ENCODE measurements at places on chromosomes 11 and 22.

- no peak overlapping the region for H3K4me3 ChIP-seq
- no peak for DNase-seq
- peaks cover 7% of the 10 kb centered on the region for H3K36me3 ChIP-seq
- peak overlapping the region; percentile 69 for H3K27ac ChIP-seq
- peaks cover 23% of the 10 kb centered on the region for H3K4me1 ChIP-seq
- no peaks in the 10 kb centered on the region for H3K27me3 ChIP-seq
Observed at GRCh38 chr11:57798905-57799559, 37.4 kb downstream of the CTNND1 start.

DNA sequence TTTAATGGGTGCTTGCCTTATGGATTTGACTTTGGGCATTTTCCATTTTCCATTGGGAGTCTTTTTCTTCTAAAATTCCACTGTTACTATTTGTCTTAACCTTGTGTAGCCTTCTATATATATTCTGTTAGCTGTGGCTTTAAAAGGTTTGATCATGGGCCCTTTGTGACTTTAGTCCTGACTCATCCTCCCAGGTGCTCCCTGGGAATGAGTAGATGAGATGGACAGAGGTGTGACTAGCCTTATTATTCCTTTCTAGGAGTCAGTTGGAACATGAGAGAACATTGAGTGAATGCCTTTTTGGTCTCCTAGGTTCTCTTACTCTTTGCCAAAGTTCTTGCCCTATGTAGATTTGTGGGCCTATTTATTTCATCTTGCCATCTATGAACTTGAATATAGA lies 39.0 kb downstream of the DDX10 start:
- H3K36me3 ChIP-seq = peaks cover 63% of the 10 kb centered on the region
- H3K4me1 ChIP-seq = peaks cover 2% of the 10 kb centered on the region
- H3K4me3 ChIP-seq = no peak overlapping the region
- no peak overlapping the region for H3K27ac ChIP-seq

DNA sequence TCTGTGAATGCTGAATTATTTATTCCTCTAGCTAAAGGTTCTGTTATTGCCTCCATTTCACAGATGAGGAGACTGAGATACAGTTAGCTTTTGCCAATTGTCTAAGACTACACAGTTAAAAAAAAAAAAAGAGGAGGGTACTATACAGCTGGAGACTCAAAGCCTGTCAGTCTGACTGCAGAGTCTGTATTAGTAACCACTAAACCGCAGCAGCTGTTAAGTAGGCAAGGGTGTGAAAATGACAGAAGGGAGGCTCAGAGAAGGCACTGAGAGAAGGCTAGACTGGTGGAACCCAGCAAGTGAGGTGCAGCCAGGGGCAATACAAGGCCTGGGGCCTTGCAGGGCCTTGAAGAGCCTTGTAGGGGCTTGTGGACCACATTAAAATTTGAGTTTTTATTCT lies 181.2 kb downstream of the CSNK2A3 start:
- DNase-seq = peak; percentile 62
- H3K4me3 ChIP-seq = no peak overlapping the region
- no peaks in the 10 kb centered on the region for H3K27me3 ChIP-seq
- H3K4me1 ChIP-seq = peaks cover 18% of the 10 kb centered on the region
- no peaks in the 10 kb centered on the region for H3K36me3 ChIP-seq

GRCh38 chr11:22512457-22512856 lies 113.2 kb downstream of the FANCF start:
- H3K36me3 ChIP-seq = no peaks in the 10 kb centered on the region
- H3K4me3 ChIP-seq = no peak overlapping the region
- DNase-seq = no peak
- H3K27me3 ChIP-seq = peaks cover 15% of the 10 kb centered on the region

- H3K36me3 ChIP-seq = peaks cover 60% of the 10 kb centered on the region
- H3K27me3 ChIP-seq = no peaks in the 10 kb centered on the region
- H3K4me3 ChIP-seq = no peak overlapping the region
- H3K27ac ChIP-seq = peak overlapping the region; percentile 41
Observed at GRCh38 chr22:27903805-27904473, 15.1 kb downstream of the PITPNB start.

DNA sequence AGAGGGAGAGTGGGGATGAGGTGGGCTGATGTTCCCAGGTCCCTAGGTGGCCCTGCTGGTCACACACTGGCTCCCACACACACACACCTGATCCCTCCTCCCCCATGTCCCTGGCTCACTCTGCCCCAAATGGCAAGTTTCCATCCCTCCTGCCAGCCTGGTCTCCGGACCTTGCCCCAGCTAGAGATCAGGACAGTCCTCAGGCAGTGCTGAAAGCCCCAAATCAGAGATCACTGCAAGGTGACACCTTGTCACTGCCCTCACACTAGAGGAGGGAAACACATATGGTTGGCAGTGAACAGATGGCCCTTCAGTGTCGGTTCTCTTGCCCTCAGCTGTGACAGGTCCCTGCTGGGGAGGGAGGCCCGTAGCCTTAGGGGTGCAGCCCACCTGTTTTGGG lies 7.6 kb downstream of the TMPRSS5 start:
- no peak overlapping the region for H3K27ac ChIP-seq
- no peaks in the 10 kb centered on the region for H3K4me1 ChIP-seq
- H3K4me3 ChIP-seq = no peak overlapping the region
- DNase-seq = no peak
- H3K27me3 ChIP-seq = no peaks in the 10 kb centered on the region
- no peaks in the 10 kb centered on the region for H3K36me3 ChIP-seq

DNA sequence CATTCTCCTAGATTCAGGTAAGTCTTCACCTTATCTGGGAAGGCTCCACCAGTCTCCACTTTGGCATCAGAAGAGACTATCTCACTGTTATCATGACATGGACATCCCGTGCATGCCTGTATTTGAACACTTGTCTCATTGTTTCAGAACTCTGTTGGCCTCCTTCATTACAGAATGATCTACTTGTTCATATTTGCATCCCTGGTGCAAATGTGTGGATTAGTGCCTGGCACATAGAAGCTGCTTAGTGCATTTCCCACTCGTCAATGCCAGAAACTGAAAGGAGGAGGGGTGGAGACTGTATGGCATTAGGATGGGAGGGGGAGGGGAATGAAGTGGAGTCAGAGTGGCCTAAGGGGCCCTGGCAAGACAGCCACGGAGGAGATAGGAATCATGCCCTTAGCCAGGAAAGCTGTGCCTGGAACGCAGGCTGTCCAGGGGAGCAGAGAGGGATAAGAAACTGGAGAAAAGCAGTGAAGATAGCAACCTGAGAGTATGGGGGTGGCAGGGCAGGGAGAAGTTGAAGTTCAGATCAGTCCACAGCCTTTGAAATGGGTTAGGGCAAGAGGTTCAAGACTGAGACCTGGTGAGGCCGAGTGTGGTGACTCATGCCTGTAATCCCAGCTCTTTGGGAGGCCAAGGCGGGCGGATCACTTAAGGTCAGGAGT lies 53.8 kb upstream of the CAPRIN1 start:
- no peaks in the 10 kb centered on the region for H3K36me3 ChIP-seq
- peaks cover 8% of the 10 kb centered on the region for H3K4me1 ChIP-seq
- DNase-seq = no peak

DNA sequence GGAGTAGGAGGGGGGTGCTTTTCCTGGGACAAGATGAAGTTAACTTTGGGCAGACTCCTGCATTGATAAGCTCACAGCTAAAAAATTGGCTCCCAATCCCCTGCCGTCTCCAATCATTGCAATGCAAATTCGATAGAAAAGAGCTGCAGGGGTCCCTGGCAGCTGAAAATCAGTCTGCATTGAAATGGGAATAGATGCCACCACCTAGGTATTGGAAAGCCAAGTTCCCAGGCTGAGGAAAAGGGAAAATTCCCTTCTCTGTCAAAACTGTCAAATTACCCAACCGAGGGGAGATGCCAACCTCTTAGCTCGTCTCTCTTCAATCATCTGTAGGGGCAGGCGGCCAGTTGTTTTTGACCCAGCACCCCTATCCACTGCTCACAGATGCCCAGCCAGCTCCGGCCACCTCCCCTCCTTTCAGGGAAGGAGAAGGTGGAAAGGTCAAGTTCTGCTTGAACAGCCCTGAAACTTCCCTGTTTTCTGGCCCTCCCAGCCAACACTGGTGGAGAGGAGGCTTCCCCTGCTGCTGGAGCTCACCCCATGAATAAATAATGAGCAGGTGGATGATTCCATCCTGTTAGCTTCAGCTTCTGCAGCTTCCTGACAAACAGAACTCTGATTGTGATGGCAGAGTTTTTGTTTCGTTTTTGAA lies 916.3 kb downstream of the TBC1D22A start:
- peaks cover 4% of the 10 kb centered on the region for H3K27me3 ChIP-seq
- H3K4me3 ChIP-seq = no peak overlapping the region
- no peak overlapping the region for H3K27ac ChIP-seq
- no peaks in the 10 kb centered on the region for H3K4me1 ChIP-seq

DNA sequence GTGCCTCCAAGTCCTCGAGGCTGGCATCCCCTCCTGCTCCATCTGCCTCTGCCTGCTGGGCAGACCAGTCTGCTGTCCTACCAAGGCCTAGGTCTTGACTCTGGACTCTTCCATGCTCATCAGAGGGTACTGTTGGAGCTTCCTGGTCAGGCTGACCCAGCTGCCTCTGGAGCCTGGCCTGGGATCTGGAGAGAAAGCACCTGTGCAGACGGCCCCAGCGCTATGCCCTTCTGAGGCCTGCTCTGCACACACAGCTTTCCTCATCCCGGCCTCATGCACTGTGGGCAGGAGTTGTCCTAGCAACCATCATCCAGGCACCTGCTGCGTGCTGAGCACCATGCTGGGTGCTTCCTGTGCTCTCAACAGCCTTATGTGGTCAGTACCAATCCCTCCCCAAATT lies 70.8 kb downstream of the CDKN1C start:
- peaks cover 24% of the 10 kb centered on the region for H3K4me1 ChIP-seq
- H3K36me3 ChIP-seq = peaks cover 15% of the 10 kb centered on the region
- no peak overlapping the region for H3K4me3 ChIP-seq
- no peak for DNase-seq
- no peak overlapping the region for H3K27ac ChIP-seq

- no peak for DNase-seq
- H3K36me3 ChIP-seq = no peaks in the 10 kb centered on the region
- peaks cover 6% of the 10 kb centered on the region for H3K27me3 ChIP-seq
- H3K27ac ChIP-seq = no peak overlapping the region
- H3K4me3 ChIP-seq = no peak overlapping the region
Observed at GRCh38 chr22:16721961-16722360, 103.2 kb downstream of the XKR3 start.

DNA sequence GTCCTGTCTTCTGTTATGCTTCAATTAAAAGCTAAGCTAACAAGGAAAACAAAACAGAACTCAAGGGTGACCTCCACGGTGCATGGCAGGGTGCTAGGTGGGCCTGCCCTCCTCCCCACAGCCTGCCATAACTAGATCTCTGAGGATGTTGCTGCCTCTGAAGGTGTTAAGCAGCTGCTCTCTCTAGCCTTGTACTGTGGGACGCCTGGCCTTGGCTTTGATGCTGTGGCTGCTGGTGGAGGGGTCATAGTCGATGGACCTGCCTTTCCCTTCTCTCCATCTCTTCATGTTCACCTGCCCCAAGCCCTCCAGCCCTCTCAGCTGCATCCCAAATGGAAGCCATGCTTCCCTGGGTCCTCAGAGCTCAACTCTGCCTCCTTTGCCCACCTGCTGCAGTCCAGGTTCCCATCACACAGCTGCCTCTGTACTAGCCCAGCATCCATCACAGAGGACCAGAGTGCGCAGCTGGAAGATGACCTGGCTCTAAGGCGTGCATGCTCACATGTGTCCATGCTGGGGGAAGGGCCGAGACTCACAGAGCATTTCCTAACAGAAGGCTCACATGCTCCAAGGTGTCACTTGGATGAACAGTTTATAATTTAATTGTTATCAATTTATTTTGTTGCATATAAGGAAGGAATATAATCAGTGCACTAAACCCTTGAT lies 180.3 kb upstream of the E2F8 start:
- peaks cover 11% of the 10 kb centered on the region for H3K27me3 ChIP-seq
- H3K4me3 ChIP-seq = no peak overlapping the region
- H3K36me3 ChIP-seq = no peaks in the 10 kb centered on the region
- no peak overlapping the region for H3K27ac ChIP-seq
- DNase-seq = no peak

DNA sequence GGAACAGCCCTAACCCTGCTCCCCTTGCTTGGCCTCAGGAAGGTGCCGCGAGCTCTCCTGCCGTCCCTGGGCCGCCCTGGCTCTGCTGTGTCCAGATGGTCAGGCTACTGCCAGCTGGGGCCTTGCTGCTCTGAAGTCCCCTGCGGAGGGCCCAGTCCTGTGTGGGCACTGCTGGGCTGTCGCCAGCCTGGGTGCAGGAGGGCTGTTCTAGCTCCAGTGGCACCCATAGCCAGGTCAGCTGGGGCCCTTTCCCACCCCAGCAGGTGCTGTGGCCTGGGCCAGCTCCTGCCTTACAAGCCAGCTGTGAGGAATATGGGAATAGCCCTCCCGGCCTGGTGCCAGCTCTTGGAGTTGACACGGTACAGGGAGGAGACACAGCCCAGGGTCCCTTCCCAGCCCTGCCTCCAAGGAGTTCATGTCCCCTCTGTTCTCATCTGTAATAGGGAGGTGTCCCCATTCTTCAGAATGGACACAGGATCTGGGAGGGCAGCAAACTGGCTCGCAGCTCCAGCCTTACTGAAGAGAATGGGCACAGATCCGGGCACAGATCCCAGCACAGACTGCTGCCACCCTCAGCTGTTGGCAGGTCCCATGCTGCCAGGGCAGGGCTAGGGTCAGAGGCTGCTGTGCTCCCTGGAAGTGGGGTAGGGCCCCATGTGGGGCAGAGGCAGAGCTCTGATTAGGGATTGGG lies 3.9 kb downstream of the DERL3 start:
- no peak for DNase-seq
- H3K4me1 ChIP-seq = peaks cover 19% of the 10 kb centered on the region
- H3K27ac ChIP-seq = no peak overlapping the region

GRCh38 chr11:131099013-131099412 lies 182.7 kb upstream of the SNX19 start:
- no peaks in the 10 kb centered on the region for H3K27me3 ChIP-seq
- no peak for DNase-seq
- no peaks in the 10 kb centered on the region for H3K4me1 ChIP-seq
- no peak overlapping the region for H3K27ac ChIP-seq
- H3K4me3 ChIP-seq = no peak overlapping the region

GRCh38 chr22:40258017-40258416 lies 80.3 kb downstream of the TNRC6B start:
- H3K27ac ChIP-seq = peak overlapping the region; percentile 69
- no peak overlapping the region for H3K4me3 ChIP-seq
- H3K36me3 ChIP-seq = peaks cover 43% of the 10 kb centered on the region
- H3K4me1 ChIP-seq = peaks cover 37% of the 10 kb centered on the region
- H3K27me3 ChIP-seq = no peaks in the 10 kb centered on the region
- DNase-seq = no peak

DNA sequence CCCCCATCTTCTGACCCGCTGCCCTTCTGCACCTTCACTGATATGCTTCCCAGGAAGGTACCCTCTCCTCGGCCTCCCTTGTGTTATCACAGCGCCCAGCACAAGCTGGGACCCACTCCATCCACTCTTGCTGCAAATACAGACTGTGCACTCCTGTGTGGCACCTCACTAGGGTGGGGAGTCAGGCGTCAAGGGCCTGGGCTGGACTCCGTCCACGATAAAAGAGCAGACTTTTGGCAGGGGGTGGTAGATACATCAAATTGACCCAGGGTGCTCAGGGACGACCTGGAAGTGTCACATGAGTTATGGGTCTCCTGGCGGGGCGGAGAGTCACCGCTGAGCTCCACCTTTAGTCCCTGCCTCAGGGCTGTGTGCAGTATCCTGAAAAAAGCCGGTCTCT lies 908 bp downstream of the TRPM5 start:
- H3K36me3 ChIP-seq = no peaks in the 10 kb centered on the region
- no peak overlapping the region for H3K4me3 ChIP-seq
- no peak overlapping the region for H3K27ac ChIP-seq
- no peaks in the 10 kb centered on the region for H3K27me3 ChIP-seq
- H3K4me1 ChIP-seq = peaks cover 32% of the 10 kb centered on the region

- peaks cover 6% of the 10 kb centered on the region for H3K36me3 ChIP-seq
- H3K27me3 ChIP-seq = no peaks in the 10 kb centered on the region
- no peak overlapping the region for H3K27ac ChIP-seq
- peaks cover 63% of the 10 kb centered on the region for H3K4me1 ChIP-seq
Observed at GRCh38 chr11:48051217-48051830, 71.0 kb downstream of the PTPRJ start.
